Umbilical cord (tissue), 2 donors: ENCODE measurements at places on chromosomes 2 and 18.

DNA sequence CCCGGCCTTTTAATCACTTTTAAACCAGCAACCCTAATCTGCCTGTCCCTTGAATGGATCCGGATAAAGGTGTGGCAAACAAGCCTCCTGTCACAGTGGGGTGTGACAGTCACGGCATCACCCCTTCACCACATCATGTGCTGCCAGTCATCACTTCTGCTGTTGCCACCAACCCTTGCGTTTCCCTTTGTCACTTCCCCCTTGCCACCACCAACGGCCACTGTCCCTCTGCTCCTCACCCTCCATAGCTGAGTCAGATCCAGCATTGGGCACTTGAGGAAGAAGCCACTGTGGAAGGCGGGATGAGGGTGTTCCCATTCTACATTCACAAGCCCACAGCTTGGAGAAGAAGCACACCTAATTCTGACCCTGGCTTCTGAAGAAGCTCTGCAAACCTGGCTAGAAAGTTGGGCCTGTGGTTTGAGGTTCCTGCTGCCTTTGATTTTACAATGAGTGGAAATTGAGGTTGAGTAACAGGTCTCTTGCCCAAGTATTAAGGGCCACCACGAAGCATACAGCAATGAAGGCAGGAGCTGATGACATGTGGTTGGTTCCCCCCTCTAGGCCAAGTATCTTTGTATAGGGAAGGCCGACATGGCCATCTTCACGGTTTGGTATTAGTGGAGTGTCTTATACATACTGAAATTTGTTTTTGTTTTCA, 22.9 kb upstream of the DARS1 start:
- no peak for DNase-seq

- peak; percentile 27 for DNase-seq
Measured at GRCh38 chr2:44233450-44234128, 41.7 kb upstream of the SLC3A1 start.

DNA sequence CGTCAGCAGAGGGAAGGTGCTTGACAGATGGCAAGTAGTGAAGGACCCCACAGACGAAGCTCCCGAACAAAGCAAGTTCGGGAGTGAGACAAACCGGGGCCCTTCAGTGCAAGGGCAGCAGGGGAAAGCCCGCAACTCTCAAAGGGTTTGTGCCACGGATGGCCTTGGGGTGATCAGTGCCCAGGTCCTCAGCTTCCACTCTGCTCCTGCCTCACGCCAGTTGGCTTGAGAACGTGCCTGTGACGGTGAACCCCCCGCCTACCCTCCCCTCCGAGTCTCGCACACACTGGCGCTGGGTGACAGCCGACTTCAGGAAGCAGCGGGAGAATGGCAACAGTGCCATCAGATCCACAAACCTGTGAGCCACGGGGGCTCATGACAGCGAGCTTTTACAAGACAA, 56.8 kb upstream of the SALL3 start:
- no peak for DNase-seq

- no peak for DNase-seq
Measured at GRCh38 chr2:145055651-145056050, 535.7 kb upstream of the ZEB2 start.
